ENCODE measurements at places on chromosomes 3 and 15.

GRCh38 chr3:155101398-155101797, 21.3 kb downstream of the MME start:
- no peak for DNase-seq

DNA sequence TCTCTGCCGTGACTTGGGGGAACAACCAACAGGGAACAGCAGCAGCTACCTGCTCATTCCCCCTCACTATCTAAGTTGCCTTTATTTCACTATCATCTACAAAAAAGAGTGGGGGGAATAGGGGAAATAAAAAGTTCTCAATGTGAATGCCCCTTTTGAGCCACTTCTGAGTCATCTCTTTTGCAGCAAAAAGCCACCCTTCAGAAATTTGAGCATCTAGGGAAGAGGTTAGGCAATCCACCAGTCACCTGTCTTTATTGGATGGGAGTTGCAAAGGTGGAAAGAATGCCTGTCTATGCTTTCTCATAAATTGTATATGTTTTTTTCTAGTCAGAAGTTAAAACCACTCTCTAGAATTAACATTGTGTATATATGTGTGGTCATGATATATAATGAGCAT, 41.1 kb downstream of the GPD1L start:
- no peak for DNase-seq

GRCh38 chr3:46987743-46988401, 8.4 kb downstream of the NBEAL2 start:
- DNase-seq: no peak

DNA sequence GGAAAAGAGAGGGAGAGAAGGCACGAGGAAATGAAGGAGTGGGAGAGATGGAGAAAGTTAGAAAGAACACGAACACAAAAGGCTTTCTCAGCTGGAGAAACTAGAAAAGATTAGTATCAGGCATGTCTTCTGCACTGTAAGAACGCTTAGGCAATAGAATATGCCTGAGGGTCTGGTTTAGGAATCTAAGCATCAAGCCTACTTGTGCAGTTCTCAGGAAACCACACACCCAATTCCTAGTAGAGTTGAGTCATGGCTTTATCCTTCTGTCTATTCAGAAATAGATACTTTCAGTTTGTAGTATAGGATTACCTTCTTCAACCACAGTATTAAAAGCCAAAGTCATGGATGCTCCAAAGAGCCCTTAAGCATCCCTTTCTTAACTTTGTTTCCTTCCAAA, 969.4 kb downstream of the NTRK3 start:
- peak; percentile 64 for DNase-seq

DNA sequence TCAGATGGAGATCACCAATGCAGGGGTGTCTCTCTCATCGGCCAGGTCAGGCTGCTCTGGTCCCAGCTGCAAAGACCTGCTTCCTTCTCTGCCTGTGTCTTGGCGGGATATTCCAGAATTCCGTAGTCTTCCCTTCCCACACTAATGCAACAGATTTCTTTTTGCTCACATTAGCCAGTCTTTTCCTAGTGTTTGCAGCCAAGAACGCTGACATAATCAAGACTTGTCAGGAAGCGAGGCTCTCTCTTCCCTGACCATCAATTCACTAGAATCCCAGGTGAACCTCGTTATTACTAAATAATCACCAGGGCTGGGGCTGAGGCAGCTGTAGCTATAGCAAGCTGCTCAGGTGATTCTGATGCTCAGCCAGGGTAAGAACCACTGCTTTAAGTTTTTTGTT, 43.2 kb upstream of the ACKR4 start:
- DNase-seq: no peak

DNA sequence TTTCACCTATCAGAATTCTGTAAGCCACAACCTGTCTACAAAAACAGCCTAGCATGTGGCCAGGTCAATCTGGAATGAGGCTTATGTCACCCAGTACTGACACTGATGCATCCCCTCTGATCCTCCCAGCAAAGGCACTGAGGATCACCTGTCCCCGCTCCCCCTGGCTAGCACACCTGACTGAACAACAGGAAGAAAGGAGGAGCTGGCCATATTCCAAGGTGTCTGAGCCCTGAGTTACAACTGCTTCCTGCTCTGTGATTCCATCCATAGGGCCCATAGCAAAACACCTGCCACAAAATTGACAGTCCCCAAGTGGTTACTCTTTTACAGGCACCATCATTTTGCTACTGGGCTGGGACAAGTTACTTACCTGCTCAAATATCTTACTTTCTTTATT, 555.5 kb upstream of the CFAP20DC start:
- no peak for DNase-seq

- DNase-seq: no peak
Measured at GRCh38 chr15:20409247-20409646, 132.4 kb downstream of the GOLGA6L6 start.

DNA sequence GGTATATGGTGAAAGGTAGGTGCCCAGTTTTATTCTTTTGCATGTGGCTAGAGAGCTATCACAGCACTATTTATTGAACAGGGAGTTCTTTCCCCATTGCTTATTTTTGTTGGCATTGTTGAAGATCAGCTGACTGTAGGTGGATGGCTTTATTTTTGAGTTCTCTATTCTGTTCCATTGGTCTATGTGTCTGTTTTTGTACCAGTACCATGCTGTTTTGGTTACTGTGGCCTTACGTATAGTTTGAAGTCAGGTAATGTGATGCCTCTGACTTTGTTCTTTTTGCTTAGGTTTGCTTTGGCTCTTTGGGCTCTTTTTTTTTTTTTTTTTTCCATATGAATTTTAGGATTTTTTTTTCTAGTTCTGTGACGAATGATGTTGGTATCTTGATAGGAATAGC, 139.2 kb upstream of the CTNNB1 start:
- DNase-seq: no peak

- DNase-seq: no peak
Measured at GRCh38 chr3:115019900-115020299, 127.2 kb downstream of the ZBTB20 start.

DNA sequence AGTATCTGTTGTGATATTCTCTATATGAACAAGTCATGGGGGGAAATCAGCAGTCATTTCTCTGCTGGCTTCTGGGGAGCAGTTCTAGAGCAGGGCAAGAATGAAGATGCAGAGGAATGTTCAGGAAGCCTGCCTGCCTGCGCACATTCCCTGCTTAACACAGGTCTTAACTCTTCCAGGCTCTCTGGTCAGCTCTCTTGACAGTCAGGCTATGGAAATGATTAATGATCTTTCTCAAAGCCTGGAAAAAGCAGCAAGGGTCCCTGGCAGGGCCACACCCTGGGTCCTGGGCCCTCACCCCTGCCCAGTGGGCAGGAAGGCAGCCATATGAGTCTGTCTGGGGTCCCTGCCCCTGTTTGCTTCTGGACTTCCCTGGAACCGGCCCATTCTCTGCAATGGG, 31.4 kb upstream of the CLK3 start:
- DNase-seq: no peak

GRCh38 chr3:197593046-197593380, 37.2 kb upstream of the BDH1 start:
- DNase-seq: no peak
